ENCODE measurements at places on chromosomes 2 and 18.

DNA sequence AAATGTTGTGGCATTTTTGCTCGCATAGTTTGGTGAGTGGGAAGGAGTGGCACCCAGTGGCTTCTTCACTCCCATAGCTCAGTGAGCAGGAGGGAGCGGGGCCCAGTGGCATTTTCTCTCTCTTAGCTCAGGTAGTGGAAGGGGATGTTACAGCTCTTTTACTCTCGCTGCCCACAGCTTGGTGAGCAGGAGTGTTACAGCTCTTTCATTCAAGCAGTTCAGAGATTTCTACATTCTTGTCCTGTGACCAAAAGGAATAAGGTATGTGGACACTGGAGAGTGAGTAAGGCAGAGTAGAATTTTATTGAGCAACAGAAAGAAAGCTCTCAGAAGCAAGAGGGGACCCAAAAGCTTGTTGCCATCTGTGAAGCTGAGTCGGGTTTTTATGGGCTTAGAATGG lies 192.4 kb downstream of the SPAG16 start:
- DNase-seq, result peak; percentile 46

DNA sequence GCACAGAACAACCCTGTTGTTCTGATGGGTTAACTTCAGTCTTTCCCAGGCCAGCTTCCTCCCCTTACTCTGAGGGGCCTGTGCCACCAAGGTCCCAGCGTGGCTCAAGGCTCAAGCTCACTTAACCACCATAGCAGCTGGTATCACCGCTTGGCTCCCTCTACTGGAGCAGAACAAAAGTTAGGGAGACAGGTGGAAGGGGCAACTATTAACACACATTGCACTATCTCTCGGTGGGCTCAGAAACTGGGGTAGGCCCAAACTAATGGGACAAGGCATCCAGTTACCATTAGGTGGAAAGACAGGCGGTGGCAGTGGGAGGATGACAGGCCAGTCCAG lies 88.7 kb upstream of the ATL2 start:
- DNase-seq, result peak; percentile 18

GRCh38 chr2:24597181-24597870 lies 106.3 kb downstream of the NCOA1 start:
- no peak for DNase-seq

DNA sequence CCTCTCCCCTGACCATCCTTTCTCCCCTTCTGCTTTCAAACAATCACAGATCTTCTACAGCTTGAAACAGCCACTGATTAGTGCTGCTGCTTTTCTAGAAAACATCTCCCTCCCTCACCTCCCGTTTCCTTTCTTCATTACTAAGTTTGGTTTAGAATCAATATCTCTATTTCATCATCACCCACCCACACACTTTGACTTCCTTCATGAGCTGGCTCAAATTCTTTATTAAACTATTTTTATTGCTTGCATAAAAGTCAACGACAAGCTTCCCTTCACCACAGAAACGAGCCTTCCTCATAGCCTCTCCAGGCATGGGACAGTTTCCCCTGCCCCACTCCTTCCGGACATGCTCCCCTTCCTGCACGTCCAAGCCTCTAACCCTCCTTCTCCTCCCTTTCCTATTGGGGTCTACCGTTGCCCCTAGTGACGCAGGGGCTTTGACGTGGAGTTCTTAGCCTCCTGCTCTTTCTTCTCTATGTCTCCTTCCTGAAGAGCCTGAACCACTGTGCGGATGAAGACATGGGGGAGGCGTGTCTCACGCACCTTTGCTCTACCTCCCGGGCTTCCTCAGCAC lies 172.0 kb downstream of the AFF3 start:
- DNase-seq, result peak; percentile 30

DNA sequence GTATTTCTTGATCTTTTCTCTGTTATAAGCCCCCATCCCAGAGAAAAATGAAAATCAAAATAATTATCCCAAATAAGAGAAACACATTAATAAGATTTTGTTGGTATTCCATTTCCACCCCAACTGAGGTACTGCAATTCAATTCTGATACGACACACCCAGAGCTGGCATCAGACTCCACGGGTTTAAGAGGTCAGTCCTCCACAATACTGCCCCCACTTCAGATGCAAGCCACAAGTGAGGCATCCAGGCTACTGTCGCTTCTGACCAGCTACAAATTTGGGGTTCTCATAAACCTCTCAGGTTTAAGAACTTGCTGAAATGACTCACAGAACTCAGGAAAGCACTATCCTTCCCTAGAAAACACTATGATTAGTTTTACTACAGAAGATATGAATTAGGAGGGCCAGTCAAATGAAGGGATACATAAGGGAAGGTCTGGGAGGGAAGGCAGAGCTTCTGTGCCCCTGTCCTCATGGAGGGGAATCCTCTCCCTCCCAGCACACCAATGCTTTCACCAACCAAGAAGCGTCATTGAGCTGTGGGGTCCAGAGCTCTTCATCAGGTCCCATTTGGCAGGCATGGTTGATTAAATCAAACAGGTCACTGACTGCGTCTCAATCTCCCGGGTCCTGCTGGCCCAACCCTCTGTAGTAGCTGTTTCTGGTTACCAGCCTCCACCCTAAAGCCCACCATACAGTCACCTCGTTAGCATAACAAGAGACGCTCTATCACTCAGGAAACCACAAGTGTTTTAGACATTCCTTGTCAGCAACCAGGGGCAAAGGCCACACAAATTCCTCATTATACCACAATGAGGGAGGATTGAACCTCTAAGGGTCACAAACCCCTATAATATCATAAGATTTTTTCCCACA lies 46.2 kb downstream of the IWS1 start:
- DNase-seq, result no peak

- DNase-seq, result peak; percentile 98
Observed at GRCh38 chr2:149098701-149099100, 60.2 kb downstream of the LYPD6B start.

DNA sequence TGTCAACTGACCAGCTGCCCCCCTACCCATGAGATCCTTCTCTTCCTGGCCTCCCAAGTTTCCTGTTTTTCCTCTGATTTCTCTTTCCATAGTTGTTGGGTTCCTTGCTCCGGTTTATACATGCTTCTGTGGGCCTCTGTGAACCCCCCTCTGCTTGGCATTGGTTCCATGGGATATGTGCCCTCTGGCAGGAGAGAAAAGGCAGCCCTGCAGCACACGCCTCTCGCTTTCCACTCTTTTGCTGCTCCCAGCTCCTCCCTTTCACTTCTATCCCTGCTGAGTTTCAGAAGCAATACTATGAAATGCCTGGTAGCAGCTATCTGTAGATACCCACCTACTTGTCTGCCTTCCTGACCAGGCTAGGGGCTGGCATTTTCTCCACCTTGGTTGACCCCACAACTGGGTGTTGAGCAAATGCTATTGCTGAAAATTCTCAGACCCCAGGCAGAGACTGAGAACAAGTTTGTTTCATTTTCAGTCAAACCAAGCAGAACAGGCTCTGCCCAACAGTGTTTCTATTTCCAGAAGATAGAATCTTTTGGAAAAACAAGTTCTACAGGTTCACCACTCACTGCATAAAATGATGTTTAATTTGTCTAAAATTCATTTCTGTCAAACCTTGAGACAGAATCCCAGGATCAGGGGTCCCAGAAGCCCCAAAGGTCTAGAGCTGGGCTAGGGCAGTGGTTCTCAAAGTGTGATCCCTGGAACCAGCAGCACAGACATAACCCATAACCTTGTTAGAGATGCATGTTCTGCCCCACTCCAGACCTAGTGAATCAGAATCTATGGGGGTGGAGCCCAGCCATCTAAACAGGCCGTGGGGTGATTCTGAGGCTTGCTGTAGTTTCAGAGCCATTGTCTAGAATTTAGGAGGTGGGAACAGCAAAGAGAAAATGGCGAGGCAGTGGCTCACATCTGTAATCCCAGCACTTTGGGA lies 13.4 kb downstream of the CAPG start:
- no peak for DNase-seq

DNA sequence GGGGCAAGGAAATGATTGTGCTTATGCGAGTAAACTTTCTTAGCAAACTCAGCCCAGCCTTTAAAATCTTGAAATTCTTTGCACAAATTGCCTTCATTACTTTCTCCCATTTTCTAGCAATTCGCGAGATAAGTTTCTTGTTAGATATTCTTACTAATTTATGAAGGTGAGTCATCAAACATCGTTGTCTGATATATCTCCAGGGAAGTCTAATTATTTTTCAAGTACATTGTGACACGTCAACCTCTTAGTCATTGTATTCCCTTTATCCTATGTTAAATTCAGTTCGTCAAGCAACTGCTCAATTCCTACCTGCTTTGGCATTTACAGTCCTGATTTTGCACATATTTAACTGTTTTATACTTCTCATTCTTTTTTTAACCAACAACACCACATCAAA lies 854.5 kb upstream of the CRIM1 start:
- no peak for DNase-seq

- DNase-seq, result no peak
Observed at GRCh38 chr2:19855542-19856431, 46.0 kb downstream of the TTC32 start.

DNA sequence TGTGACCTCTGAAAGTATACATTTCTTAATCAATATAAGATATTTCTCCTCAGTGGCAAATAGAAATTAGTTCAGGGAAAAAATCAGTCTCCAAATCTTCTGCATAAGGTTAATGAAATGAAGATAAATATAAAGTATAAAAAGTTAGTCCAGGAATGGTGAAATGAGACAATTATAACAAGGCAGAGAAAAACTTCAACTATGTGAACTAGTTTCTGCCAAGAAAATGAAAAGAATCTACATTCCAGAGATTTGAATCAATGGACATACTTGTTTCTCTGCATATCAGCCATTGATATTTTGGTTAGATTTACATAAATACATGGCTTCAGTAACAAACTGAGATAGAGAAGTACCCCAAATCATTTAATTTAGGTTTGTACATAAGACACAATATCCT lies 249.0 kb downstream of the EXOC6B start:
- peak; percentile 73 for DNase-seq

- no peak for DNase-seq
Observed at GRCh38 chr2:106336737-106337136, 131.5 kb downstream of the RGPD3 start.

DNA sequence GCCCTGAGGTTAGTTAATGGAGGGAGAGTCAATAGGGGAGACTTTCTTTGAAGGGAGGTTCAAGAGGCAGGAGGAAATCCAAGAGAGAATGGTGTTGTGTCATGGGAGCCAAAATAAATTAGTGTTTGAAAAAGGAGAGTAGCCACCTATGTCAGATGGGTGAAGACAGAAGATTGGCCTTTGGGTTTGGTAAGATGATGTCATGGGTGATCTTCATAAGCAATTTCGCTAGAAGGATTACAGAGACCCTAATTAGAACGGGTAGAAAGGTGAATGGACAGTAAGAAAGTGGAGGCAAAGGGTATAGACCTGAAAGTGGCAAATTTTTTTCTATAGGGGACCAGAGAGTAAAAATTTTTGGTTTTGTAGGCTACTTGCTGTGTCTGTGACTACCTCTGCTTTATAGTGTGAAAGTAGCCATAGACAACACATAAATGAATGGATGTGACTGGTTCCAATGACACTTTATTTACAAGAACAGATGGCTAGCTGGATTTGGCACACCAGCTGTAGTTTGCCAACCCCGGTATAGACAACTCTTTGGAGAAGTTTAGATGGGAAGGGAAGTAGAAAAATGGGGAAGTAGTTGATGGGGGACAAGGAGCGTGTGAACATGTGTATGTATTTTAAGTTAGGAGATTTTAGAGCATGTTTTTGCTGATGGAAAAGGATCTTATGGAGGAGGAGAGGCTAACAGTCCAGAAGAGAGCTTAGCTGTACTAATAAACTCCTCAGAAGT lies 9.3 kb downstream of the STAMBP start:
- no peak for DNase-seq

DNA sequence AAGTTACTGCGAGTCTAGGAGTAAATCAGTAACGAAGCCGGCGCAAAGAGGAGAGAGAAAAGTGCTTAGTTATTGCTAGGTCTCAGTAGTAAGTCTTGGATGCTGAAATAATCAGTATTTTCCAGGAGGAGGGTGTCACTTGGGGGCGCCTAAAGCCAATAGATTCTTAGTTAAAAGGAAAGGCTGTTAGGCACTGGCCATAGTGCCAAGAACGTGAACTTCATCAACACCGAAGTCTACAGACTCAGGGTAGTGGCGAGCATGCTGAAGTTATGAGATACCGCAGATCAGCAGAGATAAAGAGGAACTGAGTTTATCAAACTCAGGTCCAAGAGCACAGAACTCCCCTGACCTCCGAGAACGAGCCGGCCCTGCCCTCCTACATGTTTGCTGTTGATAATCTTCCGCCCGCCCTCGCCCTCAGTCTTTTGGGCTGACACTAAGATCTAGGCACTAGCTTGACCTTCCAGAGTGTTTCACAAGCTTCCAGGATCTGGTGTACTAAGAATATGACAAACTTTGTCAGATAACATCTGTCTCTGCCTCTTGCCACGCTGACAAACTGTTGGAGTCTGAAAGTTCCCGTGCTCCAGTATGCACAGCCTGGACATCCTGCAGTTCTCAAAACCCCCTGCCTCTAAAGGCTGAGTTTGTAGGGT lies 49.2 kb downstream of the CYB5A start:
- DNase-seq, result no peak

All from AG10803 (cell line).